Fibroblast of skin of left biceps (primary cell): ENCODE measurements at places on chromosomes 3 and 15.
A peak's percentile ranks its signal among the peaks of the same experiment; 100 is the strongest.

- no peak for DNase-seq
Observed at GRCh38 chr3:44954962-44955361, 21.0 kb downstream of the ZDHHC3 start.

DNA sequence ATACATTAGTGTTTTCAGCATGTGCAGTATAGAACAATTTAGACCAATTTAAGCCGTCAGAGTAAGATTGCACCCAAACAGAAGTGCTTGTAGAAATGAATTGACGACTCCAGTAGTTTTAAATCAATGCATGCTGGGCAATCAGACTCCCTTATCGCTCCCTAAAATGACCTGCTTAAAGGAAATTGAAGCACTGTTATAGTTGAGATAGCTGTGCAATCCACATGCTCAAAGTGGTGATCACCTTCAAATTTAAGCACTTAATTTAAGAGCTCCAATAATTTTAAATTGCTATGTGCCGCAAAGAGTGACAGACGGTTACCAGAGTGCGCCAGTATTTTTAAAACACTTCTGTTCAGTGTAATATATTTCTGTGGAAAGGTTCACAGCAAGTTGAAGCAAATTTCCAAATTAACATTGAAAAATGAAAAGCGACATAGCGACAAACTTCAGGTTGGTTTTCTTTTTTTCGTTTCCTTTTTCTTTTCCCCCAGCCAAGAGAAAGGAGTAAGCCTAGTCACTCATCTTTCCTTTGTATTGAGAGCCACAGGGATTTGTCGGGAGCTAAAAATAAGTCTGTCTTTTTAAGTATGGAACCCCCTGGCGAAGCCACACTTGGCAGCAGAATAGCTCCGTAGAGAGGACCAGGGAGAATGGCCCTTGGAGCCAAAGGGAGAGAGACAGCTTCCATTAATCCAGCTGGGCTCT, 436.4 kb upstream of the RBMS3 start:
- no peak for DNase-seq

GRCh38 chr3:178170698-178171535, 365.3 kb upstream of the KCNMB2 start:
- DNase-seq: peak; percentile 89

DNA sequence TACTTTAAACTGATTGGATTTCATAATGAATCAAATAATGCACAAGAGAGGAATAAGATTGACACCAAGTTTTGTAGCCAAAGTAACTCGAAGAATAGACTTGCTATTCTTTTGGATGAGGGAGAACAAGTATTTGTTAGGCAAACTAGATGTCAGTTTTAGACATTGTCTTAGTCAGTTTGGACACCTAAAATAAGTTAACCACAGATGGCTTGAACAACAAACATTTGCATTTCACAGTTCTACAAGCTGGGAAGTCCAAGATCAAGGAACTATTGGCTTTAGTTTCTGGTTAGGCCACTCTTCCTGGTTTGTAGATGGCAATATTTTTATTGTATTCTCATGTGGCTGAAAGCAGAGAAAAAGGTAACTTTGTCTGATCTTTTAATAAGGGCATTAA, 61.3 kb upstream of the OSTN start:
- DNase-seq: no peak

GRCh38 chr15:25671132-25671531, 192.0 kb downstream of the ATP10A start:
- DNase-seq: no peak

DNA sequence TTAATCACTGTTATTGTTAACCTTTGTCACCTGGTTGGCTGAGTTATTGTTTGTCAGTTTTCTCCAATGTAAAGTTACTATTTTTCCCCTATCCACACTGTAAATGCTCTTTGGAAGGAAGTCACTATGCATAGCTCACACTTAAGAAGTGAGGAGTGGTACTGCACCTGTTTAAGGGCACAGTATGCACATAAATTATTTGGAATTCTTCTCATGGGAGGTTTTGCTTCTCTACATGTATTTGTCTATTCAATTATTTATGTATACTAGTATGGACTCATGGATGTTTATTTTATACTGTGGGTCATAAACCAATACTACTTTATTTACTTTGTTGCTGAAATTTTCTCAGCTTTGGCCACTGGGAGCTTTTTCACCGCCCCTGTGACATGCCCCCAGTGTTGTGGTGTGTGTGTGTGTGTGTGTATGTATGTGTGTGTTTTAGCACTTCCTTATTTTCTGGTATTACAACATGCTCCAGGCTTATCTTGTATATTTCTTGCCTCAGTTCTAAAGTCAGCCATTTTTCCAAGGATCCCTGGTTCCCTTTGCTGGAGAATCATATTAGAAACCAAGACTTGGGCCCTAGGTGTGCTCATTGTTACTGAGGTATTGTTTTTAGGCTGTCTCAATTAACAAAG, 290.5 kb downstream of the KBTBD8 start:
- no peak for DNase-seq
